Activated B cell treated with CpG ODN at 0.5 μM for 24 hours (primary cell): ENCODE measurements at places on chromosomes 5 and 9.

GRCh38 chr5:126043688-126044087 is 379.5 kb upstream of the GRAMD2B start:
- H3K27ac ChIP-seq, result no peak overlapping the region
- H3K27me3 ChIP-seq, result peaks cover 3% of the 10 kb centered on the region
- H3K4me1 ChIP-seq, result no peaks in the 10 kb centered on the region
- no peaks in the 10 kb centered on the region for H3K36me3 ChIP-seq
- no peak for DNase-seq

- H3K27ac ChIP-seq, result no peak overlapping the region
- no peaks in the 10 kb centered on the region for H3K36me3 ChIP-seq
- no peak overlapping the region for H3K4me3 ChIP-seq
- no peaks in the 10 kb centered on the region for H3K4me1 ChIP-seq
- H3K27me3 ChIP-seq, result no peaks in the 10 kb centered on the region
Measured at GRCh38 chr5:153039501-153039900, 451.0 kb upstream of the GRIA1 start.

- H3K4me3 ChIP-seq, result no peak overlapping the region
- H3K27me3 ChIP-seq, result no peaks in the 10 kb centered on the region
- H3K36me3 ChIP-seq, result no peaks in the 10 kb centered on the region
- H3K27ac ChIP-seq, result no peak overlapping the region
- DNase-seq, result no peak
Measured at GRCh38 chr5:103464835-103465484, 97.6 kb downstream of the NUDT12 start.

DNA sequence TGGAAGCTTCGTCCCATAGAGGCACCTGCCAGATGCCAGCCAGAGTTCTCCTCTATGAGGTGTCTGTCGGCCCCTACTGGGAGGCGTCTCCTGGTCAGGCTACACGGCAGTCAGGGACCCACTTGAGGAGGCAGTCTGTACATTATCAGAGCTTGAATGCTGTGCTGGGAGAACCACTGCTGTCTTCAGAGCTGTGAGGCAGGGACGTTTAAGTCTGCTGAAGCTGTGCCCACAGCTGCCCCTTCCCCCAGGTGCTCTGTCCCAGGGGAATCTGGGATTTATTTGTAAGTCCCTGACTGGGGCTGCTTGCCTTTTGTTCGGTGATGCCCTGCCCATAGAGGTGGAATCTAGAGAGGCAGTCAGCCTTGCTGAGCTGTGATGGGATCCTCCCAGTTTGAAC is 70.8 kb downstream of the NDUFS4 start:
- H3K4me3 ChIP-seq, result no peak overlapping the region
- H3K36me3 ChIP-seq, result peaks cover 52% of the 10 kb centered on the region
- no peak overlapping the region for H3K27ac ChIP-seq
- DNase-seq, result no peak
- no peaks in the 10 kb centered on the region for H3K27me3 ChIP-seq

DNA sequence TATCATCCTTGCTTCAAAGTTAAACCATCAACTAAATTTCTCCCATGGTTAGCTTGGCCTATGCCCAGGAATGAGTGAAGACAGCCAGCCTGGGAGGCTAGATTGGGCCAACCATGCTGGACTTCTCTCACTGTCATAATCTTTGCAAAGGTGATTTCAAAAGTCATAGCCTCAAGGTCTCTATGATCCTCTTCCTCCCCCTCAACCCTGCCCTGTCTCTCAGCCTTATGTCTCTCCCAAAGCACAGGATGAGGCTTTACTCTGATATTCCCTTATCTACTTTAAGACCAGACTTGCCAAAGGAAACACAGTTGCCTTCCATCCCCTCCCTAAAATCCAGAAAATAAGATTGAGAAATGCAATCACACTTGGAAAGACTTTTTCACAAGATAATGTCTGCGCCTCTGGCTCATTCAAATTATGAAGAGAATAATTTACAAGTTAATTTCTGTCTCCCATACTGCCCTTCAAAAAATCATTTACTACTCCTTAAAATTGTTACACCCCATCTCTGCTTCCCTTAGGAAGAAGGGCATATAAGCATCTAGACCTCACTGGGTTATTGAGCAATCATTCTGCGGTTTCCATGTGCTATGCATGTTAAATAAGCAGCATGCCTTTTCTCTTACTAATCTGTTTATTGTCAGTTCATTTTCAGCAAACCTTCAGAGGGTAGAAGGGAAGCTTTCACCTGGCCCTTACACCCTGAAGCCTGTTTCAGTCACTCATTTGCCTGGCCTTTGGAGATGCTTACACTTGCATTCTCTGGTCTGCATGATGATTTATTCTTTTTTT is 113.8 kb upstream of the ANKRD55 start:
- H3K4me1 ChIP-seq, result peaks cover 53% of the 10 kb centered on the region
- H3K27ac ChIP-seq, result no peak overlapping the region
- no peaks in the 10 kb centered on the region for H3K36me3 ChIP-seq
- no peak overlapping the region for H3K4me3 ChIP-seq

GRCh38 chr5:110844251-110844650 is 105.4 kb downstream of the SLC25A46 start:
- H3K36me3 ChIP-seq, result no peaks in the 10 kb centered on the region
- DNase-seq, result no peak
